Stimulated activated effector memory CD8-positive, alpha-beta T cell treated with anti-CD3 and anti-CD28 coated beads, Interleukin-12 subunit alpha, Interleukin-12 subunit beta, amount 100 ng/mL, for 72 hours (primary cell): ENCODE measurements at places on chromosomes 16 and 17.

DNA sequence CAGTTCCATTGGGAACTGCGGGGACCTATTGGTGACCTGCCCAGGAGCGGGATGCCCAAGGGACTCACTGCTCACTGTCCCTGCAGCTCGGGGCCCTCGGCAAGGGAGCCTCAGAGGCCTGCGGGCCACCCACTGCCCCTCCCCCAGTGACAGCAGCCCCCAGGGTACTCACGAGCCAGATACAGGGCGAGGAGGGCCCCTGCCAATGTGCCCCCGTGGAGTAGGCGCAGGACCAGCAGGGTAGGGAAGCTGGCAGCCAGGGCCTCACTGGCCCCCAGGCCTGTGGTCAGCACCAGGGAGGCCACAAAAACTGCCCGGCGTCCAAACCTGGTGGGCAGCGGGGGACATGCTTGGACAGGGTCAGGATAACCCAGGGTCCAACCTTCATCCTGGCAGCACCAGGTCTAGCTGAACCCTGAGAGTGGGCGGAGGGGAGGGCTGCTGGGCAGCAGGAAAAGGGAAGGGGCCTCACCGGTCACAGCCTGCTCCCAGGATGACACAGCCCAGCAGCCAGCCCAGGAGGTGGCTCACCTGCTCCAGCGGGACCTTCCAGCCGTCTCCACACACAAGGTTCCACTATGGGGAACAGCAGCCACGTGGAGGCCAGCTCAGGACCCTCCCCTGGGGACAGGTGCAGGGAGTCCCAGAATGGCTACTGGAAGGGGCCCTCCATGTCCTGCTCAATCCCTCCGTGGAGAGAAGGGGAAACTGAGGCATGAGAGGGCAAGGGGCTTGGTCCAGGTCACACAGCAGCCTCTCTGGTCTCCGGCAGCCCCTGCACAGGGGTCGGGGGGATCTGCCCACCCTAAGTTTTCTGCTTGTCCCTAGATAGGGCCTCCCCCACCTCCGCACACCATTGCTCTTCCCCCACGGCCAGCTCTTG is 855 bp downstream of the SLC22A31 start:
- no peak for DNase-seq

DNA sequence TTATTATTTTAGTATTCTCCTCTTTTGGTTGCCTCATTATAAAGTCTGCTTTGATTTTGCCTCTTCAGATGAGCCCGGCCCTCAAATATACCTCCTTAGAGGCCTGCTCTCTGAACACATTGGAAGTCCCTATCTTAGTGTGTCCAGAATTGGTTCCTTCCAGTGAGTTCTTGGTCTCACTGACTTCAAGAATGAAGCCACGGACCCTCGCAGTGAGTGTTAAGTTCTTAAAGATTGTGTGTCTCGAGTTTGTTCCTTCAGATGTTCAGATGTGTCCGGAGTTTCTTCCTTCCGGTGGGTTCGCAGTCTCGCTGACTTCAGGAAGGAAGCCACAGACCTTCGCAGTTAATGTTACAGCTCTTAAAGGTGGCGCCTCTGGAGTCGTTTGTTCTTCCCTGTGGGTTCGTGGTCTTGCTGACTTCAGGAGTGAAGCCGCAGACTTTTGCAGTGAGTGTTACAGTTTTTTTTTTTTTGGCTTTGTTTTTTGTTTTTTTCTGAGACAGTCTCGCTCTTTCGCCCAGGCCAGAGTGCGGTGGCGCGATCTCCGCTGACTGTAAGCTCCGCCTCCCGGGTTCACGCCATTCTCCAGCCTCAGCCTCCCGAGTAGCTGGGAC is 45.8 kb upstream of the NOS2 start:
- DNase-seq = peak; percentile 61

DNA sequence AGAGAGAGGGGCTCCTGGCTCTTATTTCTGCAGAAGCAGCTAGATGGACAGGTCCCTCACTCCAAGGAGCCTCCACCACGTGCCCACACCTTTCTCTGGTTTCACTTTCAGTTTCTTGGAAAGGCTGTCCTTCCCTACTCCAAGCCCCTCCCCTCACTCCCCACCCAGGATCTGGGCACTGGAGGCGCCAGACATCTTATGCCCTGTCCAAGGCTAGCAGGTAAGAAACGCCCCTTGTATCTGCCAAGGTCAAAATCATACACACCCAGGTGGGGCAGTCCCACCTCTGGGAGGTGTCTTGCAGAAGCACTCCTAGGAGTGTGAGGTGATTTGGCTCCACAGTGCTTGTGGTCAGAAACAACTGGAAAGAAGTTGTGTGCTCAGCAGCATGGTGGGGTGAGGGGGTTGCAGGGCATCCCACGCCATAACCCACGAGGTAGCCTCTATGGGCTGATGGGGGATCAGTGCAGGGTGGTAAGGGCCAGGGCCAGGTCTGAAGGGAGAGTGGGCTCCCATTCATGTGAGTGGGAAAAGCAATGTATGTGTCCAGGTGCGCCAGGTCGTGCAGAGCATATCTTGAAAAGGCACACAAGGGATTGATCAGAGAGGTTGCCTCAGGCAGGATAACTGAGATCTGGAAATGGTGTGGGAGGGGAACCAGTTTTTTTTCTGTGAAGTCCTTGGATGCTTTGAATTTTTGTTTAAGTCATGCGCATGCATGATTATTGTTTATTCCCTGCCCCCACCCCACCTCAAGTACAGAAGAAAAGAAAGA is 31.8 kb upstream of the PRM1 start:
- DNase-seq = no peak

DNA sequence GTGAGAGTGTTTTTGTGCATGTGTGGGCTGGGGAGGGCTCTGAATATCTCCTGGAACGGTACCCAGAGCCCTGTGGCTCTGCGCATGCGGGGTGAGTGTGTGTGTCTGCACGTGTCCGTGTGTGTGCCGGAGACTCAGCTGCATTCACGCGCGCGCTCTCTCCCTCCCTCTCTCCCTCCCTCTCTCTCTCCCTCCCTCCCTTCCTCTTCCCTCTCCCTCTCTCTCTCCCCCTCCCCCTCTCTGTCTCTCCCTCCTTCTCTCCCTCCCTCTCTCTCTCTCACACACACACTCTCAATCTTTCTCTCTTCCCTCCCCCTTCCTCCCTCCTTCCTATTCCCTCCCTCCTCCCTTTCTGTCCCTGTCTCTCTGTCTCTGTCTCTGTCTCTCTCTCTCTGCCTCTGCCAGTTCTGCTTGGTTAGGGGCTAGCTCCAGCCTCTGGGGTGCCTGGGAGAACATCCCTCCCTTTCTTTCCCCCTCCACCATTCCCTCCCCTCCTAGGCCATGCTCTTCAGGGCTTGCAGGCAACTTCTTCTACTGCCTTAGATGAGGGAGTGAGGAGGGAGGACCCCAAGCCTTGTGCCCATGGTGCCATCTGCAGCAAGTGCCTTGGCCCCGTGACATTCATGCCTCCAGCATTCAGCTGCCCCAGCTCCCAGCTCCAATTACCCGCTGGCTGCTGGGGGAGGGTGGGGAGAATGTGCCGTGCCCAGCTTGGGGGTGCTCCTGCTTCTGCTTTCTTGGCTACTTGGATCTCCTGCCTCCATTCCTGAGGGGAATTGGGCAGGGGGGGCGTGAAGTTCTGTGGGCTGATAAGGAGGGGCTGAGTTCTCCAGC is 6.4 kb downstream of the THRA start:
- DNase-seq = peak; percentile 54

DNA sequence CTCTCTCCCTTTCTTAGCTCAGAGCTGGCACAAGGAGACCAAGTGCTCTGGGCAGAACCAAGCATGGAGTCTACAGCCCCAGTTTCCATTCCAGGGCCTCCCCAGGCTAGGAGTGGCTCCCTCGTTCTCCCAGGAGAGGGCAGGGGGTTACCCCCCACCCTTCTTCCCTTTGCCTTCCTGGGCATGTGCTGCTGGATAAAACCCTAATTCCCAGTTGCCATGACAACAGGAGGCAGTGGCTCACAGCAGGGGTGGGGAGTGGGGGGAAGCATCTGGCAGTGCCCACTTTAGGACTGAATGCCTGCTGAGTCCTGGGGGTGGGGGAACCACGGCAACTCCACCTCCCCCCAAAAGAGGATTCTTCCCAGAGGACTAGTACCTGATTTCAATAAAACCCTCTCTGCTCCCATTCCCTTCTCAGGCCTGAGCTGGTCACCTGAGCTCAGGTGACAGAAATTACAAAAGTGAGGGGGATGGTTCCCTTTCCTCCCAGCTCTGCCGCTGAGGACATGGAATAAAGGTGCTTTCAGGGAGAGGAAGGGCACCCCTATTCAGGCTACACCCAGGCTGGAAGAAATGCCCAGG is 1.8 kb downstream of the MPP2 start:
- no peak for DNase-seq

DNA sequence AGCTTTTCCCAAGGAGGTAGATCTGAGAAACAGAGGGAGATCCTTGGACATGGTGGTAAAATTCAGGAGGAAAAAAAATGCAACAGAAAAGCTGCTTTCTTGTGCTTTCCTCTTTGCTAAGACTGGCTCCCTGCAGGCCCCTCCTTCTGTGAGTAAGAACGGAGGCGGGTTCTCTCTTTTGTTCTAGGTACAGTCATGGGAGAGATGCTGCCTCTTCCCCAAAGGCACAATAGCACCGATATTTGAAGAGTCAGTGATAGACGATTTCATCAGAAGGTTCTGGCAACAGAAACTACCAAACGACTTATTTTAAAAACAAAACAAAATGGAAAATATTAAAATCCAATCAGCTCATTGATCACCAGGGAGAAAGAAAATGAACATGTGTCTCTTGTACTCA is 32.6 kb upstream of the KIFC3 start:
- no peak for DNase-seq

GRCh38 chr17:35890774-35891155 is 10.6 kb upstream of the CCL5 start:
- peak; percentile 79 for DNase-seq

GRCh38 chr17:44522883-44523671 is 19.9 kb upstream of the GPATCH8 start:
- peak; percentile 42 for DNase-seq
